ENCODE measurements at places on chromosomes 1 and 21. TPM values are rescaled to one million over a fixed set of nuclear protein-coding genes. Genes with fewer than 3 reads are reported as not detected.

SHISAL2A gene
- not detected for total RNA-seq

DNA sequence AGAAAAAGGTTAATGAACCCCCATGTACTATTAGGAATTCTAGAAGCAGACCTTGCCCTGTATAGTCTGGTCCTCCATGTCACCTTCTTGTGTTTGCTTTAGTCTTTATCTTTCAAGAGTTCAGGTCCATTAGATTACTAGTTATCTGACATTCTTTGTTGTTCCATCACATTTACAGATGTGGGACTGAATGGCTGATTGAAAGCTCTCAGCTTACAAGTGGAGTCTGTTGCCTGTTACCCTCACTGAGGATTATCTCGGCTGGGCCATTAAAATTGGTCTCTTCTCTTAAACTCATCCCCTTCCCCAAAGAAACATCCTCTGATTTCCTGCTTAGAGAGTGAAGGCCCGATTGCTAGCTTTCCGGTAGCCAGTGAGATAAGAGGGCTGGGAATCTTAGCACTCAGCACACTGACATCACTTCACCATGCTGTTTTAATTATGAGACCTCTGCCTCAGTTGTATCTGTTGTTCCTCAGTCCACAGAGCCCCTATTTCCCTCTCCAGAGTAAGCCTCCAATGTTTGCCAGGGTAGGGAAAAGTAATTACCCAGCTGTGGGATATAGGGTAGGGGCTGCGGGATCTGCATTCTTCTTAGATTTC, 76.8 kb downstream of the LPGAT1 start:
- no peak for DNase-seq

SLC45A1 gene
- total RNA-seq = 2.0 TPM

LIN28A gene
- total RNA-seq = not detected

TNFSF4 gene
- 0.40 TPM for total RNA-seq

DNA sequence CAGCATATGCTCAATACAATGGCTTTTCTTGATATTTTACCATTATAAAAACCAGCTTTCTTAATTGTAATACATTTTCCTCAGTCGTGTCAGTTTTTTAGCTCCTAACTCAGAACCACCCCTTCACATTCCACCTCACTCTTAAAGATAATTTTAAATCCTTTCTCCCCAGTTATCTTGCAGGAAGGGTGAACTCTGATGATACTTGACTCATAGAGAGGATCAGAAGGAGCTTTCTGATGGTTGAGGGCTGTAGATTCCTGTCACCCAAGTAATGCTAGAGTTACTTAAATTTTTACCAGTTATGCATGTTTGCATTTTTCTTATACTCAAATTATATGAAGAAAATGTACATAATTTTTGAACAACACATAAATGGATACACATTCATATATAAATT, 233.7 kb downstream of the NCAM2 start:
- no peak for DNase-seq
